ENCODE measurements at places on chromosomes 7 and 10.
A peak's percentile ranks its signal among the peaks of the same experiment; 100 is the strongest.

- peak; percentile 25 for DNase-seq
Measured at GRCh38 chr7:98760201-98760651, 109.6 kb downstream of the TMEM130 start.

GRCh38 chr7:155571581-155572345 is 25.4 kb upstream of the CNPY1 start:
- DNase-seq: no peak

- no peak for DNase-seq
Measured at GRCh38 chr10:95688648-95689047, 5.1 kb downstream of the TCTN3 start.

DNA sequence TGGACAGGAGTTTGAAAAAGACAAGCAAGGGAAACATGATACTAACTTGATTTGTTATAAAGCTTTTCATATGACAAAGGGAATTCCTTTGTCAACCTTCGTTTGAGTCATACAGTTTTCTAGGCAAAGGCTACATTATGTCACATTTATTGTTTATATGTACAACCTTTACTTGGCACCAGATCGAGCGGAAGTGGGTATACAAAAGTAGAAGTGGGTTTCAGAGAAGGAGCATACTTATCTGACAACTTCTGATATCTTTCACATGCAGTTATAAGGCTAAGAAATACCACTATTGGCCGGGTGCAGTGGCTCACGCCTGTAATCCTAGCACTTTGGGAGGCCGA is 11.0 kb downstream of the STMP1 start:
- DNase-seq: no peak
